ENCODE measurements at places on chromosomes 6 and 20.

DNA sequence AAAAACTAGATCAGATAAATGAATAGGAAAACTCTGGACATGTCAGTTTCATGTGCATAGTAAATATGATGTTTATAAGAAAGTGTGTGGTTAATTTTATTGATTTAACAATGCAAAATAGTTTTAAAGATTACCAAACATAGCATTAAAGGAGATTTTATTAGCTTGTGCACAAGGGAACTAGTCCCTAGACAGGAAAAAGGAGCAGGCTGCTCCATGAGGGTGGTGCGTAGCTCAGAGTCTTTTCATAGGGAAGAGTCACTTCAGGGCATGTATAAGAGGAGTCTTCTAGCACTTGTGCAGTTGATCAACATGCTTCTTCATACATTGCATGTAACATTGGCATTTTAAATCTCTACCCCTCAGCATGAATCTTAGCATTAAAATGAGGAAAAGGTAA is 835.8 kb downstream of the GRIK2 start:
- no peak for DNase-seq

DNA sequence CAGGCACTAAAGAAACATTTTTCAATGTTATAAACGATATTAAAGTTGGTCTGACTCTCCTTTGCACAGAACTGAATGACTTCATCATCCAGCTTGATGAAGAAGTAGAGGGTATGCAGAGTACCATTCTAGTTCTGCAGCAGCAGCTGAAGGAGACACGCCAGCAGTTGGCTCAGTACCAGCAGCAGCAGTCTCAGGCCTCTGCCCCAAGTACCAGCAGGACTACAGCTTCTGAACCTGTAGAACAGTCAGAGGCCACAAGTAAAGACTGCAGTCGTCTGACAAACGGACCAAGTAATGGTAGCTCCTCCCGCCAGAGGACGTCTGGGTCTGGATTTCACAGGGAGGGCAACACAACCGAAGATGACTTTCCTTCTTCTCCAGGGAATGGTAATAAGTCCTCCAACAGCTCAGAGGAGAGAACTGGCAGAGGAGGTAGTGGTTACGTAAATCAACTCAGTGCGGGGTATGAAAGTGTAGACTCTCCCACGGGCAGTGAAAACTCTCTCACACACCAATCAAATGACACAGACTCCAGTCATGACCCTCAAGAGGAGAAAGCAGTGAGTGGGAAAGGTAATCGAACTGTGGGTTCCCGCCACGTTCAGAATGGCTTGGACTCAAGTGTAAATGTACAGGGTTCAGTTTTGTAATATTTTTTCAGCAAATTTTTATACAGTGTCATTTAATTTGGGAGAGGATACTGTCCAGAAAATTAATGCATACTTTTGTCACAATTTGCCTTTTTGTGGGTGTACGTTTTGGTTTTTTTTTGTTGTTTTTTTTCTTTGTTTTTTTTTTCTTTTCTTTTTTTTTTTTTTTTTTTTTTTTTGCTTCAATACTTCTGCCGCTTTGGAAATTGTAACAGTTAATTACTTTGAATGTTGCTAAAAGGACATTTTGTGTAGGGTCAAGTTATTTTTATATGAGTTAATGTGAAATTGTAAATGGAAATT is 6.6 kb upstream of the ACAT2 start:
- DNase-seq = no peak

- DNase-seq = no peak
Measured at GRCh38 chr6:149081281-149081680, 236.2 kb upstream of the TAB2 start.

- DNase-seq = no peak
Measured at GRCh38 chr6:165218829-165219228, 90.6 kb downstream of the C6orf118 start.

DNA sequence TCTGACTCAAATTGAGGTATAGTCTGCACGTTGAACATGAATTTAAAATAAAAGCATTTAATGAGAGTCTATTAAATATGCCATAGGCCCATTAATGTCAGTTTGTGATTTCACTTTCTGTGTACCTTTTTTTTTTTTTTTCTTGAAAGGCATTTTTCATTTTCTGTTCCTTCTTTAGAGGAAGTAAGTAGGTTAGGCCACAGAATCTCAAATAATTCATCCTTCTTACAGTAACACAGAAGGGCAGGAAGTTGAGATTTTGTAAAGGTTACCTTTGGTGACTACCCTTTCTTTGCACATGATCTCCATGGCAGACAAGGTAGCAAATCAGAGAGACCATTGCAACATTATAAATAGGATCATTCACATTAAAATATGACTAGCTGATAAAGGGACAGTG is 9.6 kb downstream of the L3MBTL3 start:
- no peak for DNase-seq

DNA sequence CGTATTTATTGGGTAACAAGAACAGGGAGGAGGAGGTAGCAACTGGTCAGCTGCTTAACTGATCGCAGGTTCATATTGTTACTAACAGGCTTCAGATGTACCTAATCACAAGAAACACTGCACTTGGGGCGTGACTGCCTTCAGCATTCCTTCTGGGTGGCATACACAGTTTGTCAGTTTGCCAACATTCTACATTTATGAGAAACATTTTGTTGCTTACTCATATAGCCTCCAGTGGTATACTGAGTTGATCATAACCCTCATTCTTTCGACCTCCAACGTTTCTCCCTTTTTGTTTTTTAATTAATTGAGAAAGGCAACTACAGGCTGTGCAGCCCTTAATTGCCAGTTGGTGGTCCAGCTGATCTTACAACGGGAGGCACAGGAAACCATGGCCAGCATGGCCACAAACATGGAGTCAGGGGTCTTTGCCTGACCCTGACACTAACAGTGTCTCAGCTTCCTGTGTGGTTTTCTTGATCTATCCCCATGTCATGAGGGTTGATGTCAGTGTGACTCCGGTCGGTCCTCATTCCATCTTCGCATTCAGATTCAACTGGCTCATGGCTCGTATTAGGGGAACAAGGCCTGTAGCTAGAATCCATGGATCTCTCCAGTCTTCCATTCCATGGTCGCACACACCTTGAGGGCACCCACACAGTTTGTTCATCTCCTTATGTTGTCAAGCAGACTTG is 9.4 kb downstream of the EPB41L2 start:
- no peak for DNase-seq

DNA sequence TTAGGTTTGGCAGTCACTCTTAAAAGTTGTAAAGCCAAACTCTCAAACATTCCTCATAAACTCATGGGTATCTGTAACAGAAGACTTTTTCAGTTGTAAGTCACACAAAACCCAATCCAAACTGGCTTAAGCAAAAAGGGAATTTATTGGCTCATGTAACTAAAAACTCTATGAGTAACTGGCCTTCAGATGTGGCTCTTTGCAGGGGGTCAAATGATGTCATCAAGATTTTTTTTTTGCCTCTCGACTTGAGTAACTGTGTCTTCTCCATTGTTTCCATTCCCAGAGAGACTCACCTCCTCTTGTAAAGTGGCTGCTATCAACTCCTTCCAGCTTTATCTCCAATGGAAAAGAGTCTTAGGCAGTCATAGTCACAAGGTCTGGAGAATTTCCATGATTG is 645.0 kb downstream of the DHX35 start:
- no peak for DNase-seq

GRCh38 chr6:52303178-52303577 is 18.6 kb upstream of the MCM3 start:
- no peak for DNase-seq

GRCh38 chr6:167807756-167808155 is 19.0 kb upstream of the AFDN start:
- DNase-seq = no peak

GRCh38 chr6:163460307-163460782 is 45.8 kb downstream of the QKI start:
- DNase-seq = no peak

DNA sequence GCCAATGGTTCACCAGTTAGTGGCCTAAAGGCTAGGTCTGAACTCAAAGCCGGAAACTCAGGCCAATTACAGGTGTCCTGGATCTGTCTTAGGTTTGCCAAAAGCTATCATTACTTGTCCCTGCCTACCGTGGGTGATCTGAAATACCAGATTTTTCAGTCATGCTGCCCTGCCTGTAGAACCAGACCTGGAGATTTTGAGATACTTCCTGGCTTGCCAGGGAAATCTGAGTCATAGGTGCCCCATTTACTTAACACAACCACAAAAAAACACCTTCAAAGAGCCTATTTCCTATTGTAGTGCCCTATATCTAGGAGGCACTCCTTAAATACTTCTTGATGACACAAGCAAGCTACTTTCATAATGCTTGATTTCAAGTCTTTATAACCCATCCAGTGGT is 13.9 kb upstream of the RANBP9 start:
- DNase-seq = no peak

GRCh38 chr20:52076164-52076563 is 115.4 kb downstream of the ZFP64 start:
- DNase-seq = no peak

- DNase-seq = no peak
Measured at GRCh38 chr6:110296241-110297025, 61.7 kb downstream of the METTL24 start.

- DNase-seq = no peak
Measured at GRCh38 chr6:113731541-113731940, 125.6 kb upstream of the MARCKS start.

GRCh38 chr20:45060294-45060693 is 40.6 kb downstream of the KCNS1 start:
- no peak for DNase-seq

DNA sequence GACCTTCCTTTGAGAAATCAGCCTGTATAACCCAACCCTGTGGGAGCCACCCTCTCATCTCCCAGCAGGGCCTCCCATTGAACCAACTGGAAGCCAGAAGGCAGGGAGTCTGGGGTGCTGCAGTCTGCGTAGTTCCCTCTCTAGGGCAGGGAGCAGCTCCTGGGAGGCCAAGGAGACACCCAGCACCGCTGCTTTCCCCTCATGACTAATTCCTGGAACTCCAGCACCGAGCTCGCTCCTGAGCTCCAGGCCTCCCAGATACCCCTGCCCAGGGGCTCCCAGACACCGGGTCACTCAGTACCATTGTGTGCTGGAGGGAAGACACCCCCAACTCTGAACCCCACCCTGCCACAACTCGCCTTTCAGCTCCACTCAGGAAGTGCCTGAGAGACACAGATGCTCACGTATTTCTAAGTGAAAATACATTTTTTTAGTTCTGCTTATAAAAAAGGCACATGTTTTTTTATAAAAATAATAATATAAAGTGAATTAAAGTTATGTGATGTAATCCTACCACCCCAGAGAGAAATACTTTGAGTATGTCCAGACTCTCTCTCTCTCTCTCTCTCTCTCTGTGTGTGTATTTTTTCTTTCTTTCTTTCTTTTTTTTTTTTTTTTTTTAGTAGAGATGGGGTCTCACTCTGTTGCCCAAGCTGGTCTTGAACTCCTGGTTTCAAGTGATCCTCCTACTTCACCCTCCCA is 17.5 kb downstream of the PIM1 start:
- DNase-seq = no peak

GRCh38 chr20:54345301-54345724 is 130.1 kb upstream of the DOK5 start:
- no peak for DNase-seq

GRCh38 chr20:46695892-46696291 is 6.6 kb upstream of the TP53RK start:
- DNase-seq = no peak

GRCh38 chr6:68134796-68135195 is 500.3 kb upstream of the ADGRB3 start:
- DNase-seq = no peak

- DNase-seq = no peak
Measured at GRCh38 chr6:45707176-45707575, 308.5 kb downstream of the CLIC5 start.

GRCh38 chr20:55329108-55329507 is 676.2 kb downstream of the CBLN4 start:
- no peak for DNase-seq

GRCh38 chr6:110399219-110400071 is 15.9 kb downstream of the DDO start:
- DNase-seq = no peak

DNA sequence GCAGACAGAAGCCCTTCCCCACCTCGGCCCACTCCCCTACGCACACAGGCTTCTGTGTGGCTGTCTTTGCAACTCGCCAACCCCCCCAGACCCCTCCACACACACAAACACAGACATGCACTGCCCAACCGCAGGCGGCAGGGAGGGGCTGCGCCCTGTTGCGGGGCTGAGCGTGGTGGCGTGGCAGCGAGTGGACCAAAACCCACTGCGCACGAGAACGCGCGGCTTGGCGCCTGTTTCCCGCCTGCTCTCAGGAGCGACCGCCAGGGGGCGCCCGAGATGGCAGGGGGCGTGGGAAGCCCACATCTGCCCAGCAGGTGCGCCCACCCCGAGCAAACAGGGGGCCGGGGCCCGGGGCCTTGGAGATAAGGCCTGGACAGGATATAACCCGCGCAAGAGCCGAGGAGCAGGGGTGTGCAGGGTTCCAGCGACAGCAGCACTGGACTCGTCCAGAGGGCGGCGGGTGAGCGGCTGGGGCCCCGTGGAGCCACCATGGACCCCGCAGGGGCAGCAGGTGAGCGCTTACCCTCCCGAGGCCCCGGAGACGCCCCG is at the start of gene RBPJL:
Gene RBPJL (plus strand): TSS at position 410 of the 552 bp plus-strand sequence. CDS start 83 bp downstream, at position 493.
- no peak for DNase-seq

DNA sequence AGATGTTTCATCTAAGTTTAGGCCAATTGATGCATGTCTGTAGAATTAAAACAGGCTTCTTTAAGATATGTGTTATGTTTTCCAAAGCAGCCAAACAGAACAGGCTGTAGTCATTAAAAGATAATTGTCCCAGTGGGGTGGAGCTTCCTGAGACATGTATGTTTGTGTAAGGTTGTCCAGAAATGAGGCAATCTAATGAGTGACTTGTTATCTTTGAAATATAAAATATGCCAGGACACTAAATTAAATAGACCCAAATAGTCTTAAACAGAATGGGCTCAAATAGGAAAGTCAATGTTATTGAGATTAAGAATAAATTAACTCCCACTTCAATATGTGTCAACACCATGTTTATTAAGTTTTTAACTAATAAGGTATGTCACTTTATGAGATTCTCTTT is 204.7 kb upstream of the RNF217 start:
- DNase-seq = peak; percentile 20

- peak; percentile 86 for DNase-seq
Measured at GRCh38 chr6:33288921-33289783, at the start of the genes PFDN6 and WDR46. Gene PFDN6, plus strand, starts transcription at chr6:33289601. Its CDS starts 256 bp downstream, at chr6:33289857. Gene WDR46, minus strand, starts transcription at chr6:33289239. Its CDS starts 69 bp downstream, at chr6:33289170.

- peak; percentile 21 for DNase-seq
Measured at GRCh38 chr6:163414117-163414945, at the start of gene QKI. Gene QKI, plus strand, starts transcription at chr6:163414718. Its CDS starts 476 bp downstream, at chr6:163415194.

- DNase-seq = no peak
Measured at GRCh38 chr6:5191222-5191621, 69.5 kb downstream of the LYRM4 start.

- DNase-seq = no peak
Measured at GRCh38 chr6:51574040-51574439, 513.4 kb downstream of the PKHD1 start.

- no peak for DNase-seq
Measured at GRCh38 chr20:1830240-1830639, 65.0 kb upstream of the SIRPA start.
